ENCODE measurements at places on chromosomes 1 and 21.

DNA sequence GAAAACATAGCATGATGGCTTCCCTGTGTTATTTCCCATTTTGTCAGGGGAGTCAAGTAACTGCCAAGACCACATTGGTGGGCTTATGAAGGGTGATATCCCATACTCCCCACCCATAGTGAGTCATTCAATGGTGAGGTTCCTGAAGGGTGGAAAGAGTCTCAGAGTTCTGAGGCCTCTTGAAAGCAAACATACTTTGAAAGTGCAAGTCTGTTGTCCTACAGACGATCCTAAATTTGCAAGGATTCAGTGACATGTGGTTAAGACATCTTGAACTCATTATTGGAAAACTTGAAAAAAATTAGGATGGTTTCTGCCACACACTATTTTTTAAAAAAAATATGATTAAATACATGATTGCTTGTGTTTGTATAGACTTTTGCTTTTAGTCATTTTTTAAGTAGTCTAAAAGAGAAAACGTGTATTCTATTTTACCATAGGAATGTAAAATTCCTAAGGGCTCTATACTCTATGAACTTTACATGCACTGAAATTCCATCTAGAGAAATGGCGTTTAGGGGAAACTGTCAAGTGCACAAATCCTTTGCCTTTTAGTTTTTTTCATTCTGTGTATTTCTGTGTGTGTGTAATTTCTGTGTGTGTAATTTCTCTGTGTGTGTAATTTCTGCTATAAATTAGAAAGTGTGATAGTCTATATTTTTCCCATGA is 225.5 kb upstream of the ADAMTS5 start:
- DNase-seq: peak; percentile 43

DNA sequence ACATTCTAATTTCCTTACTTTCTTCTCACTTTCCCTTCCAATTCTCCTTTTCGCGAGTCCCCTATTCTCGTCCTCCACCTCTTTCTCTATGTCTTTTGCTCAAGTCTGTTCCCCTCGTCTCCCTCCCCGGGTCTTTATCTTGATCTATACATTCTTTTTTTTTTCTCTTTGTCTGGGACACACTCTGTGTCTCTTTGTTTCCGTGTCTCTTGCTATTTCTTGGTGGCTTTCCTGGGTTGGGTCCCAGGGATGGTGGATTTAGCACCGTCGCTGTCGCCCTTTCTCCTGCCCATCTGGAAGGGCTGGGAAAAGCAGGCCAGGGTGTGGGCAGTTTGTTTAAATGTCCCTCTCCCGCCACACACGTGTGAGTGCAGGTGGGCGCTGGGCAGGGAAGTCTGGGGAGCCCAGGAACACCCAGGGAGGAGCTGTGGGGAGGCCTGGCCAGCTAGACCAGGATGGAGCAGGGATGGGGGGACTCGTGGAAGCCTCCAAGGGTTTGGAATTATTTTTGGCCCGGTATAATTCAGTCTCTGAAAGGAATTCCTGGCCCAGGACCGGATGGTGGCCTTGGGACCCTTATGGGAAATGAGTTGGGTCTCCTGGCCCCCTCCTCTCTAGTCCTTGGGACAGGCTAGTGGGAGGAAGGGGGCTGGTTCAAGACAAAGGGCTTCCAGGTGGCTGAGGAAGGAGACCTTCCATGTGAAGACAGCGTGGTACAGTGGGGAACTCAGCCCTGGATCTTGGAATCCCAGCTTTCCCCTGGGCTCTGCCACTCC is 9.5 kb upstream of the ID3 start:
- no peak for DNase-seq

DNA sequence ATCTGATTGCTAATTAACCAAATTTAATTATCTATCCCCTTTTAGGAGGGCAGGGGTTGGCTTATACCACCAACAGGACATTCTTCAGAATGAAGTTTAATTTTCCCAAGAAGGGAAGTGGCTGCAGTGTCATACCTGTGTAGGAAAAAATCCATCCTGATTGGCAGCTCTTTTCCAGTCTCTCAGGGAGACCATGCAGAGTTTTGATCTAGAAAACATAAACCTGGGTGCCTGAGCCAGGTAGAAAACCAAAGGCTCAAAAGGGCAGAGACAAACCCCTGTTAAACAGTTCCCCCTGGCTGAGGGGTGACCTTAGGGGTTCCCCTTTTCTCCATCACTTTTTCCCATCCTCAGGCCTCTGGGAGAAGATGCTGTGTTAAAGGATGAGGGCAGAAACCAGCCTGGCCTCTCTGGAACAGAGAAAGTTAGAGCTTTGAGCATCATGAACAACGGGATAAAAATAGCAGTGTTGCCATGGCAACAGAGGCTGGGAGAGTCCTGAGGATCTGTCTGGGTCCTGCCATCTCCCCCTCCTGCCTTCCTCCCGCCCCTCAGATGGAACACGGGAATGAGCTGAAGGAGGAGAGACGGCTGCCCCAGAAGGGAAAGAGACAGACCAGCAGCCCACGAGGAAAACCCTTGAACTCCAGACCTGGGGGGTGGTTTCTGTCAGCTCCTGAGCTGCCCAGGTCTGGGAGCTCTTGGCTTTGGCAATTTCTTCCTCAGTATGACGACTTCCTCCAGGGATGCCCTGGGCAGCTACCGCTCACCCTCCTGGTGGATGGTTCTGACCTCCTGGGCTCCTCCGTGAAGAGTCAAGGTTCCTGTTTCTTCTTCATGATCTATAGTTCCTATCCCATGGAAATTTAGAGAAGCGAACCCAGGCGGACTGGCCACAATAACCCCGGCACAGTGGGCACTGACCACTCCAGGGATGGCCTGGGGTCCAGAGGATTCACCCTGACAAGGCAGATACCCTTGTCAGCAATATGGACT is 14.0 kb upstream of the LEMD1 start:
- DNase-seq: peak; percentile 93

DNA sequence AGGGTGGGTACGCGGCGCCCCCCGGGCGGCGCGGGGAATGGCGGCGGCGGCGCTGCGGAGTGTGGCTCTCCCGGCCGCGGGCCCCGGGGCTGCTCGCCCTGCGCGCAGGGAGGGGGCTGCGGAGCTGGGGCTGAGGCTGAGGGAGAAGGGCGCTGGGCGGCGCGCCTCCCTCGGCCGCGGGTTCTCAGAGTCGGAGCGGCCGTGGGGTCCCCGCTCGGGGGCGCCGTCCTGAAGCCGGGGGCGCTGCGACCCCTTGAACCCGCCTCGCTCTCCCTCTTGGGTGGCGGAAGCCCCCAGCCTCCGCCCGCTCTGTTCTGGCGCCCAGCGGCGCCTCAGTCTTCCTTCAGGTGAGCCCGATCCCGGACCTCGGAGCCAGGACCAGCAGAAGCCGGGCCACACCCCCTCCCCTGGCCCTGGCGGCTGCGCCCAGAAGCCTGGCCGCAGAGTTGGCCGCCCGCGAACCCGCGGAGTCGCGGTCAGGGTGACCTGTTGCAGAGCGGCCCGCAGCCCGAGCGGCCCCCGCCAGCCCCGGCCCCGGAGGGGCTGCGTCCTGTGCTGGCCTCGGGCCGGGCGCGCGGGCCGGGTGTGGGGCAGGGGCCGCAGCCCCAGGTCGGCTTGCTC is 532 bp downstream of the RALGPS2 start:
- DNase-seq: peak; percentile 34

DNA sequence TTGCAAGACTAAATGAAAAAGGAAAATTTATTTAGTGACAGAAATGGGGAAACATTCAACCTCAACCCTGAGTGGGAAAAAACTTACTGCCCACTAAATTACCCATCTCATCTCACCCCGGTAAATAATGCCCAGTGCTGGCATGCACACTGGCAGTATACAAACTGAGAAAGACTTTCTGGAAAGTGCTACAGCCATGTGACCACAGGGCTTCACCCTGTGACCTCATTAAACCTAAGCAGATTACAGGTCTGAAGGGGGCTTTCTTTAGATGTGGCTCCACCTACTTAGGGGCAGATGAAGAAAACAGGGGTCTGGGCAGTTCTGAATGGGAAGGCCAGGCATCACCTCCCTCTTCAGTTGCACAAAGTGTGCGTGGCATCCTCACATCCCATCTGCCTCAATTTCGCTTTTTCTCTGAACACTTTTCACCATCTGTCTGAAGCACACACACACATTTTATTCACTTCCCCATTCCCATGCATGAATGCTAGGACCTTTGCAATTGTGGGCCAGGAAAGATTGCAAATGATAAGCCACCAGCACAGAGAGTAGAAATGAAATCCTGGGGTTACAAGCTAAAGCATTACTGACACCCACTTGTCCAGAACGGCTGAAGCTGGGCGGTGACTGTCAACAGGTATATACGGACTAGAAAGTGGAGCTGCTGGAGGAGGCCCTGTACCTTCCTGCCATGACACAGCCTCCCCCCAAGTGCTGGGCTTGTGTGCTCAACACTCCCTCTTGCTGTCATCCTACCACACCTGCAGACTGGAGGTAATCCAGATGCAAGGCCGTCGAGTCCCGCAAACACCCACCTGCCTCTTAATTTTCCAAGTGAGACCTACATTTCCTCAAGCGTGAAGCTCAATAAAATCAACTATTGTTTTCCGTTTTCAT is 2.7 kb downstream of the NADK start:
- DNase-seq: no peak

DNA sequence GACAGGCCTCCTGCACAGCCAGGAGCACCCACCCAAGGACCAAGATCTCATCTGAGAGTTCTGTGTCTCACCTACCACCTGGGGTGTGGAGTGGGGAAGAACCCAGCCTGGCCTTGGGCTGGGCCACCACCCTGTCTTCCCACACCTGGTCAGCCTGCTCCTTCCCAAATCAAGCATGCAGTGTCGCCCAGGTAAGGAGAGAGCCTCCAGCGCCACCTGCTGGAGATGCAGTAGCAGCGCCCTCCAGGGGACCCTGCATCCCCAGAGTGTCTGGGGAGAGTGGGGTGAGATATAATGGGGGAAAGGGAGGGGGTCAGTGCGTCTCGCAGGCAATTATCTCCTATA is 32.3 kb downstream of the KIAA2013 start:
- DNase-seq: peak; percentile 14

GRCh38 chr1:236421850-236422516 is 27.9 kb downstream of the EDARADD start:
- no peak for DNase-seq

DNA sequence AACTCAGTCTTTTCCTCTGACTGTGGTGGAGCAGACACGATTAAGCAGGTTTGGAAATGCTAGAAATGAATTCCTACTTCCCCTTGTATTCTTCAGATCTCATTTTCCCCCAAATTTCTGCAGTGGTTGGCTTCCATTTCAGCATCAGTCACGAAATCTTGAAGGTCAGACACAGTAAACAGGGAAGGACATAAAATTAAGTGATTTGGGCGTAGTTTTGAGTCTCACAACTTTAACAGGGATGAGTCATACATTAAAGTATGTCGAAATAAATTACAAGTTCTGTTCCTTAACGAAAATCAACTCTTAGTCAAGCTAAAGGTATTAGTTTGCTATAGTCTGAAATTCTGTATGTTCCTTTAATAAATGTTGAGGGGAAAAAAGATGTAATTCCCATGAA is 61.1 kb downstream of the HNRNPR start:
- DNase-seq: no peak

- no peak for DNase-seq
Measured at GRCh38 chr1:94111879-94112278, 9.1 kb downstream of the ABCA4 start.

- peak; percentile 40 for DNase-seq
Measured at GRCh38 chr1:175152006-175152652, 40.4 kb downstream of the KIAA0040 start.

- no peak for DNase-seq
Measured at GRCh38 chr1:63794354-63794753, 20.5 kb downstream of the ROR1 start.

Measured in umbilical cord (tissue), 2 donors.